ENCODE measurements at places on chromosomes 5 and 9.

DNA sequence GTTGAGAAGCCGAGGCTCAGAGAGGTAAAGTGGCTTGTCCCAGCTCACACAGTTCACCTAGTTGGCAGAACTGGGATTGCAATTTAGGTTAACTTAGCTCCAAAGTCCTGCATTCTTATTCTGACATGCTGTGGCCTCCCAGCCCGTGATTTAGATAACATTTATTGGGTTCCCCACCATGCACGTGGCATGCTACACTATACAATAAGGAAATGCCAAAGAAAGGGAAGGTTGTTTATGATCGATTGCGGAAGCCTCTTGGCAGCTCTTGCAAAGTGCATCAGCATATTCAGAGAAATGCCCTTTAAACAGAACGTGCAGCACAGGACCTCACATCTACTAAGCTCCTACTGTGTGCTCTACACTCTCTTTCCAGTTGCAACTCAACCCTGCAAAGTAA is 3.2 kb downstream of the NEURL1B start:
- DNase-seq, result no peak

- DNase-seq, result no peak
Measured at GRCh38 chr5:136781464-136781863, 416.1 kb upstream of the TRPC7 start.

DNA sequence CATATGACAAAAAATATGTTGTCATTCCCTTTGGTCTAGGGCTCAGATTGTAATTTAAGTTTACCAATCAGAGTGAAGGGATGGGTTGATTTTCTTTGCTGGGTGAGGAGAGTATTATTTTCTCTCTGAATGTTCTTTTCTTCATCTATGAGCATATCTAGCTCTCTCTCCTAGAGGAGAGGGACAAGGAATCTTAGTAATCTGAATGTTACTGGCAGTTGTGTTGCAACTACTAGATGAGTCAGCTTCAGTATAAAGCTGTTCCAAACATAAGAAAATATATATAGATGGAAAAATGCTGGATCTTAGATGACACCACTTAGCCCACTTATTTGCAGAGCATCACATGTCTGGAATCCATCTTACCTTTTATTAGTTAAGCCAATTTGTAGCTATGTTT is 259.3 kb downstream of the TUSC1 start:
- DNase-seq, result no peak

GRCh38 chr9:115437418-115437817 is 319.5 kb upstream of the TNC start:
- no peak for DNase-seq

DNA sequence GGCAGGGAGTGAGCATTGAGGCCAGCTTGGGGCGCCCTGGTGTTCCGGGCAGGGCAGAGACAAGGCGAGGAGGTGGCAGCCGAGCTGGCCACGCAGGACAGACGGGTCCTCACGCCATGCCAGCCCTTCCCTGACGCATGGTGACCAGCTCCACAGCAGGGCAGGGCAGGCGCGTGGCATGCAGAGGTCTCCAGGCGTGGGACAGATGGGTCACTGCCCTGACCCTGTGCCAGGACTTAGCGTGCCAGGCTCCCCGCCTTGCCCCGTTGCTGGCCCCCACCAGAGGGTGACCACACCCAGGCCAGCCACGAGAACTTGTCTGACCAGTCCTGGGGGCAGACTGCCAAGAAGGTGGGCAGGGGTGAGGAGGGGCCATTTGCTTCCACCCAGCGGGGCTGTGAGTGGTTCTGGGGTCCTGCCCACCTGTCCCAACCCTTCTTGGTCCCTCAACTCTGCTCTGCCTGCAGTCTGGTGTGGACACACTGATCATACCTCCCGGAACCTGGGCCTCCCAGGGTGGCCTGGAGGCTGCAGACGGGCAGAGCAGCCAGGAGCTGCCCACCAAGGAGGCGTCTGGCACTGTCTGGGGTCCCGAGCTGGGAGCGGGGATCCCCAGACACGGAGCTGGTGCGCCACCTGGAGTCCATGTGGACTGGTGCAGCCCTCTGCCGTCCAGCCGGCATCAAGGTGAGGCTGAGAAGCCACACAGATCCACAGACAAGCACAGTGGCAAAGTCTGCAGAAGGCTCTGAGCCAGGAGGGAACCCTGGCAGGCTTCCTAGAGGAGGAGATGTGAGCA is at the start of gene RNF224:
Gene RNF224 (plus strand): TSS at position 449 of the 799 bp plus-strand sequence. CDS start 834 bp downstream, outside the sequence.
- peak; percentile 75 for DNase-seq

DNA sequence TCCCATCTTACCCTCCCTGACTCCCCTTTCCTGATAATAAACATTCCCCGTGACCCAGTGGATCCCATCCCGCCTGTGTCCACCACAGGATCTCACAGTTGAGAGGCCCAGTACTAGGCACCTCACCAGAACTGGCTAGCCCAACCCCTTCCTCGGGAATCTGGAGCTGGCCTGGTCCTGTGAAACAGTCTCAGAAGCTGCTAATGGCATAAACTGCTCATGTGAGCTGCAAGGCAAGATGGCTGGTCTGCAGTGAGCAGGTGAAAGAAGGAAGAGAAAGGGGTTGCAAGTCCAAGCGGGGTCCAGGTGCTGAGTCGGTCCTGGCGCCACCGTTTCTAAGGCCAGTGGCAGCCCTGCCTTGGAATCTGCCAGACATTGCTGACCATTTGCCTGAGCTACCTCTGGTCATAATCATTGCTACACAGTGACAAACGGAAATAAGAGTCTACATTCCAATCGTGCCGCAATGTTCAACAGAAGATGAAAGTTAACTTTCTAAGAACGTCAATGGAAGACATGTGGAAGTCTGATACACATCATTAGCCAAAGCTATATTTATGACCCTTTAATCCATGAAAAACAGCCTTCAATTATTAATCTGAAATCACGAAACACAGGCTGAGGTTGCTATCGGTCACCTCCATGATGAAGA is 33.7 kb downstream of the DNAH5 start:
- no peak for DNase-seq

GRCh38 chr9:133750982-133751649 is 13.0 kb upstream of the SARDH start:
- DNase-seq, result no peak

- DNase-seq, result no peak
Measured at GRCh38 chr9:34218446-34218845, 39.6 kb downstream of the UBAP1 start.

DNA sequence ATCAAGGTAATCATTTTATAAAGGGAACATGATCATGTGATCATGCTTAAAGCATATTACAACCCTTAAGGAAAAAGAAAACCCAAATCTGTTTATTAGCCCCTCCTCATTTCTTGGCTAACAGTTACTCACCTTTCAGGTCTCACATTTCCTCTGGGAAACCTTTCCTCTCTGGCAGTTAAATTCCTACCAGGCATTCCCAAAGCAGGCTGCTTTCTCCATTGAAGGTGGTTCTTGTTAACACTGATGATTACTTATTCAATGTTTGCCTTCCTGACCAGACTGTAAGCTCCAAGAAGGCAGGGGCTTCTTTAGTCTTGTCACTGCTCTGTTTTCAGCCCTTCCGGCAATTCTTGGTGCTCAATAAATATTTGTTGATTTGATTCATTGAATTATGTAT is 59.9 kb downstream of the PLK2 start:
- DNase-seq, result no peak

- no peak for DNase-seq
Measured at GRCh38 chr9:4891674-4892073, 93.4 kb upstream of the JAK2 start.

- no peak for DNase-seq
Measured at GRCh38 chr5:121962958-121963357, 1.2 kb downstream of the SRFBP1 start.

- no peak for DNase-seq
Measured at GRCh38 chr9:132798817-132799790, 79.0 kb downstream of the AK8 start.

GRCh38 chr5:143499480-143500114 is 96.1 kb upstream of the NR3C1 start:
- no peak for DNase-seq

DNA sequence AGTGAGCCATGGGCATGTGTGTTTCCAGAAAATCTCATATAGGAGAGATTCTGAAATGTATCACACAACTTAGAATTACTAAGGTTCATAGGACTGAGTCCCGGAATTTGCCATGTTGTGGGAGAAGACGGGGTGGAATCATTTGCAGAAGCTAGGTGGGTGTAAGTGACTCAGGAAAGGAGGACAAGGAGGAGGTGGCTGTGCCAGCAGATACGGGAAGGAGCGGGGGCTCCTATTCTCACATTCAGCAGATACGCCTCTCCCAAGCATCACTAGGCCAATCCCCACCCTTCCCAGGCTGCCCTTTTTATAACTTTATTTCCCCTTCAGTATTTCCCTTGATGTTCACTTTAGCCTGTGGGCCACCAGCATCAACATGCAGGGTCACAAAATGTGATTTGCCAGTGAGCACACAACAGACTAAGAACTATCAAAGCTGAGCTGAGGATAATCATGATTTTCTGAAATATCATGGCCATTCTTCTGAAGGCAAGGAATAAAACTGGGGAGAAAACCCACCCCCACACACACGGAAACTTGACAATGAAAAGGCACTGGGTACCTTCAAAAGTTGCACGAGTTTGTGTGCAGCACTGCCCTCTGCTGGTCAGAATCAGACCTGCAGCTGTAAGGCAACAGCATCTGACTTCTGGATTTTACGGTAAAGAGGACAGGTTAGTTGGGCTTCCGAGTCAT is 133.2 kb downstream of the MTX3 start:
- DNase-seq, result peak; percentile 33

- DNase-seq, result no peak
Measured at GRCh38 chr5:89313044-89313443, 430.1 kb upstream of the MEF2C start.
